Suppressor macrophage treated with lipopolysaccharide for 4 hours (primary cell): ENCODE measurements at places on chromosomes 7 and 10.

DNA sequence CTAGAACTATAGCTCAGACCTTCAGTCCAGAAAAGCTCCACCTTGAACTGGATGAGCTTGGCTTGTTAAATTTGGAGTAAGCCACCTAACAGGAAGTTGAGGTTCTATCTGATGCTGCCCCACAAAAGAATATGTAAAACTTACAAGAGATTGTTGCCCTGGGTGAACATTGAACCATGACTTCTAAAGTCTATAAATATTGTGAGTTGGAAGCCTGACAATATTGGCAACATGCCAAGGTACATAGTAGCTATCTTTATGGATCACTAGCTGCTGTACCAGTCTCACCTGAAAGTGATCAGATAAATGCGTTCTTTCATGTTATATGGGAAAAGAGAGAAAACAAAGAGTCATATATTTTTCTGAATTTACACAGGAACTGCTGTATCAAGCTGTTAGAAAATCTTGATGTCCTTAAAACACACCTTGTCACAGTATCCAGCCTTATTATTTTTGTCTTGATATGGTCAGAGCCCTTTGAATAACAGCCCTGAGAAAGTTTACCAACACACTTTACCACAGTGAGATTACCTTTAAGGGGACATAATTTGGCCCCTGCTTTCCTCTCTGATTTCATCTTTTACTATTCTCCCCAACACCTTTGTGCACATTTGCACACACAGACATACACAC lies 92.0 kb downstream of the LSMEM1 start:
- DNase-seq = no peak

- no peak for DNase-seq
Measured at GRCh38 chr10:93849593-93849992, 44.2 kb upstream of the SLC35G1 start.

DNA sequence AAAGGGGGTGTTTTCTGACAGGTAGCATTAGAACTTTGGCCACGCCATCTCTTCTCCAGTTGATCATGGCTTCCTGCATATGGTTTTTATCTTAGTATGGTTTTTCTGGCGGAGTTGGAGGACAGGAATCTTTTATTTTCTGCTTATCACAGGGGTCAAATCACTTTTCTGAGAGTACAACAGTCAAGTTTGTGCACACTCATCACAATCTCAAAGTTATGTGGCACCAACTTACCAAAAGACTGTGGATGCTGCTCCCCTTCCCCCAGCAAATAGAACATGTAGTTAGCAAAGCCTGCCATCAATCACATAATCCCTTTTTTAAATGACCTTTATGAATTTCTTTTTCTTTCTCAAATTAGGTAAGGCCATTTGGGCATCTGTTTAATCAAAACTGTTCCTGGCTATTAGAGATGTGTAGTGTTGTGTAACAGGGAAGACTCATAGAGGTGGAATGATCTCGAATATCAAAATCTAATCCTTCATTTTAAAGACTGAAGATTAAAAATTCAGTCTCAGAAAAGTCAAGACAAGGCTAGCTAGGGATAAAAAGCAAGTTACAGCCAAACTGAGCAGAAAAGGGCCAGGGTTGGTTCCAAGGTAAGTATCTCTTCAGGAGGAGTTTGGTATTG lies 3.8 kb upstream of the CH25H start:
- DNase-seq = no peak

DNA sequence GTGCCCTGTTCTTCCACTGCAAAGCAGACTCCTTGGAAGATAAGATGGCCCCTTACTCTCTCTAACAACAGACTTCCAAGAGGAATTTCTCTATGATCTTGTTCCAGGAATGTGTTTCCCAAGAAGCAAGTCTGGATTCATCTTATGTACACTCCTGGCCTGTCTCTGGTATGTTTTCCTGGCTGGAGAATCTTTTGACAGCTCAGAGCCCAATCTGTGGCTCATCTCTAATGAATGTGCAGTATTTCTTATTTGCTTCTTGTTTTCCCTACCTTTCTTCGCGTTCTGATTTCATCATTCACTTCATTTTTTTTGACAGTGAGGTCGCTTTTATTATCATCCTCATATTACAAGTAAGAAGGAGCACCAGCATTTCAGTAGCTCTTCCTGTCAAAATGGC lies 53.0 kb upstream of the PITRM1 start:
- no peak for DNase-seq

DNA sequence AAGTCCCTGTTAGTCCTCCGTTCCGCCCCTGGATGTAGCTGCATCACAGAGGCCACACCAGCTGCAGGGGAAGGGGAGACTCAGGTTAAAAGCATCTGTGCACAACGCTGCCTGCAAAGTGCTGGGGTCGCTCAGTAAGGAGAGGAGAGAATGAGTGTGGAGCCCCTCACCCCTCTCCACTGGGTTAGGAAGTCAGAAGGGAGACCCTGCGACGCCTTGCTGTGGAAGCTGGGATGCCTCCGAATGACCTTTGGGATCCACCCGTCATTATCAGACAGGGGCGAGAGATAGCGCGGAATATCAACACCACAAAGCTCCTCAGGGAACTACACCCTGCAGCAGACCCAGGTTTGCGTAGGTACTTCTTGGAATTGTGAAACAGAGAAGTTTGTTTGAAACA lies 167.7 kb upstream of the SHH start:
- no peak for DNase-seq

- DNase-seq = no peak
Measured at GRCh38 chr7:79211724-79212123, 241.7 kb downstream of the MAGI2 start.

- no peak for DNase-seq
Measured at GRCh38 chr10:72061491-72061890, 26.9 kb downstream of the SPOCK2 start.

GRCh38 chr10:124612611-124613498 lies 131.3 kb downstream of the FAM53B start:
- no peak for DNase-seq

DNA sequence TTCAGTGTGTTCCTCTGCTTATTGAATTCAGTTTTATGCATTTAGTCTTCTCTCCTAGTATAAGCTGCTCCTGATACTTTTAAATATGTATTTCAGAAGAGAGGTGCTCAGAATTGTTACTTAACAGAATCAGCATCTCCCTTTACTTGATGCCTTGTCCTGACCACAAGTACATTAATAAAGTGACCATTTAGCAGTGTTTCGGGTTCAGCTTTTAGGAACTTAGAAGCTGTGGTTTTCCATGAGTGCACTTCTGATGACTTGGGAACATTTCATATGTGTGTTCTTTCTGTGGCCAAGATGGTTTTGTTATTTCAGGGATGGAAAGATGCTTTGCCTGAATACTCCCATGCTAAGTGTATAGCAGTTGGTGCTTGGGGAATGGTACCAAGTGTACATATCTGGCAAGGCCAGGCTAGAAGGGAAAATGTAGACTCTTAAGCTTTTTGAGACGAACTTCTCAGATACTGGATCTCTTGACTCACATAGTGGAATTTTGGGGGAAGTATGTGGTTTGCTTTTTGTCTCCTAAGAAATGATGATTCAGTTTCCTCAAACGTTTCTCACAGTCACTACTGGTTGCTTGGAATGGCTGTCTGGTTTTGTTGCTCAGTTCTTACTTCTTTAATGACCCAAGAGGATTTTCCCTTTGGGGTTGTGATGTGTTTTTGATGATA lies 17.2 kb downstream of the SGPL1 start:
- DNase-seq = peak; percentile 90

DNA sequence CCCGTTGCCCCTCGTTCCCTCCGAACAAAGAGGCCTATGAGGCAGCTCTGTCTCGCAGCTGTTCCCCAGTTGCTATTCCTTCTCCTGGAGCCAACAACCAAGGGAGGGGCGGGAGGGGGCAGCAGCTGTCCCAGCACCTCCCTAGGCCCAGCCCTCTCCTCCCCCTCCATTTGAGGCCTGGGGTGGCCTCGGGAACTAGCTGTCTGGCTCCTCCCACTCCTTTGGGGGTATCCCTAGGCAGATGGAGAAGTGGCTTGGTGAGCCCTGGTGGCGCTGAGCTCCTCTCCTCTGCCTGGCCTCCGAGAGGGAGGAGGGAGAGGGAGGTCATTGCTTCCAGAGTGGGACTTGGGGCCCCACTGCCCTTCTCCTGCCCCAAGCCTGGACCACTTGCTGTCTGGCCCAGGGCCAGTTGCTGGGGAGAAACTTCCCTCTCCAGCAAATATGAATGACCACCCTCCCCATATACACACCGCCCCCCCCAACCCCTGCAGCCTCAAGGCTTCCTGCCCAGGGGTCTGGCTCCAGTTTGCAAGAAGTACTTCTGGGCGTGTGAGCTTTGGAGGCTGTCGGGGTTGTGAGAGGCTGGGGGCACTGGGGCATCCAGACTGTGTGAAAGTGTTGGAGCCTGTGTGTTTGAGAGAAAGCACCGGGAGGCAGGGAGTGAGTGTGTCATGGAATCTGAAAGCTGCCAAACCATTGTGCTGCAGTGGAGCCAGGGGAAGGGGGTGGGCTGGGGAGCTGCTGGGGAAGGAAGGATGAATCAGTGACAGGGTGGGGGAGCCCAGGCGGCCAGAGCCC lies 3.1 kb downstream of the FLNC start:
- peak; percentile 16 for DNase-seq

GRCh38 chr10:80492848-80493521 lies 38.9 kb downstream of the TSPAN14 start:
- peak; percentile 38 for DNase-seq

- peak; percentile 50 for DNase-seq
Measured at GRCh38 chr7:2313450-2314208, 612 bp downstream of the SNX8 start.

- DNase-seq = no peak
Measured at GRCh38 chr7:141370650-141371049, 180.6 kb upstream of the AGK start.

GRCh38 chr7:139696552-139696951 lies 81.2 kb downstream of the HIPK2 start:
- DNase-seq = peak; percentile 83

- no peak for DNase-seq
Measured at GRCh38 chr10:52653263-52653909, 119.2 kb downstream of the MBL2 start.
